Cortex of kidney (tissue), 1 donor: ENCODE measurements at places on chromosomes 7 and 10.

- no peak for DNase-seq
These were observed at the start of gene SEPHS1 for GRCh38 chr10:13348216-13349017. SEPHS1 (minus strand) TSS chr10:13348293; CDS start chr10:13344950, 3,343 bp downstream.

- DNase-seq: no peak
These were observed 45.0 kb downstream of the ZCCHC24 start for GRCh38 chr10:79400146-79401004.

DNA sequence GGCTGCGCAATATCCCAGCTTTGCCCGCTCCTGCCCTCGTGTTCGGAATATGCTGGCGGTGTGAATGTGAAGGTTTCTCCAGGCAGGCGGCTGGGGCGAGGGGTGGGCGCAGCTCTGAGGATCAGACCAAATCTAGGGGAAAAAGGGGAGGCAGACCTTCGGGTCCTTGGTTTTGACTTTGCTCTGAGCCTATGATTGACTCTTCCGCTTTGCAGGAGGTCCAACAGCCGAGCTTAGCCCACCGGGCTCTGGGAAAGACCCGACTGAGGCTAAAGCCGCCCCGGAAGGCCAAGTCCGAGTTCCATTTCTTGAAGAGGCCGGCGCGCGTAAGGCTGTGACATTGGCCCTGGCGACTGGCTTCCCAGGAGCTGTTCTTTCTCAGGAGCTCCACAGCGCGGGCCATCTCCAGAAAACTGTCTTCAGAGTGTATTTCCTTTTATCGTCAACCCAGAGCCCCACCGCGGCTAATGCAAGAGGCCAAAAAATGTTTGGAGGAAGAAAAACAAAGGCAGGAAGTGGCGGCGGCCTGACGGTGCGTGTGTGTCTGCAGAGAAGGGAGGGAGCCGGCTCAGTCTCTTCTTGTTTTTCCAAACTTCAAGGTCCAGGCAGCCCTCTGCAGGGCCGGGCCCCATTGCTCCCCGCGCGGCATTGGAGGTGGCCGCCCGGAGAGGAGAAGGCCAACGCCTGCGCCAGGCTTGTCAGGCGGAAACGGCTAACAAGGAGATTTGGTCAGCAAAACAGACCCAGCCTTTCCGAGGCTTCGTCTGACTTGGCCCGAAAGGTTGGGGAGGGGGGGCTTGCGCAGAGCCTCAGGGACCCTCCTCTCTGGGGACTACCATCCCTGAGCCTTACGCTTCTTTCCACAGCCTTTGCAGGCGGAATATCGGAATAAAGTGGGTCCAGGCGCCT, 3.6 kb upstream of the HOXA11 start:
- no peak for DNase-seq

DNA sequence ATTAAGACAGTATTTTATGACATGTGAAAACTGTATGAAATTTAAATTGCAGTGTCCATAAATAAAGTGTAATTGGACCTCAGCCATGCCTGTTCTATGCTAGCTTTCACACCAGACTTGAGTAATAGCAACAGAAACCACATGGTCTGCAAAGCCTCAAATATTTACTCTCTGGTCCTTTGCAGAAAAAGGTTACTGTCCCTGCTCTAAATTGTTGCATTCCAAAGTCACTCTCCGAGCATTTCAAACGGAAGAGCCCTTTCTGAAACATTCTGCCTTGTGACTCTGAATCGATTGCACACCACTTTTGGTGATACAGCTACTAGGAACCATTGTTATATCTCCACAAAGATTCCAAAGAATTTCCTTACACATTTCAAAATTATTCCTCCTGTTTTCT, 81.0 kb upstream of the STK17A start:
- no peak for DNase-seq

DNA sequence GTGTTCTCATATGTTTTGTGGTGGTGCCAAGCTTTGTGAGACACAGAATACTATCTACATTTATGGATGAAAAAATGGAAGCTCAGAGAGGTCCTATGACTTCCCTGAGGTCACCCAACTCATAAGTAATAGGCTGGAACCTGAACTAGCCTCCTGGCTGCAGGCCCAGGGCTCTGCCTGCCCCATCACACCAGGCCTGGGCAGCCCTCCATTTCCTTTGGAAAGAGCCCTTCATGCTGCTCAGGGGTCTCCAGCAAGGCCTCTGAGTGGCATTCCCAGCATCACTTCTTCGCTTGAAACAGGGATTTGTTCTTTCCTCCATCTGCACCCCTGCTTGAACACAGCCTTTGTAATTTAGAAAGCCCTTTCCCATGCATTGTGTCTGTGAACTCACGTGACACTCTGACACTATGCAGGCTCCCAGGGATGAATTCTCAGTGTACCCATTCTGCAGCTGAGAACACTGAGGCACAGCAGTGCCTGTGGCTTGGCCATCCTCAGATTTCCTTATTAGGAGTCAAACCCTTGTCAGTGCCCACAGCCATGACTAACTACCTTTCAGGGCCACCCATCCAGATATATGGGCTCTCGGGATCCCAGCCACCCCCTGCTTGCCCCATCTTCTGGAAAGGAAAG, 127.8 kb upstream of the PPIF start:
- DNase-seq: no peak

DNA sequence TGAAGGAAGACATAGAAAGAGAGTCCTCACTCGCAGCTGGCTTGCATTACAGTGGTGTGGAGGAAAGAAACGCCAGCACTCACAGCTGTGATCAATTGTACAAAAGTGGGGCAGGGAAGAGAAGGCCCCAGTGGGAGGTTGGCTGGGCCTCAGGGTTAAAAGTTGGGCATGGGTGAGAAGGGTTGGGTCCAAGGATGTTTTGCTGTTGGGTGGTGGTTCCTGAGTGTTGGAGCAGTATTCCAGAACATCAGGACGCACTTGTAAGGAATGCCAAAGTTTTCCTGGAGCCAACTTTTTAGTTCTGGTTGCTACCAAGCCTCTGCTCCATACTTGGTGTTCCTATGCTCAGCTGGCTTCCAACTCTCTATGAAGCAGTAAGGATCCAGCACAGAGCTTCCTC, 55.4 kb upstream of the MKRN1 start:
- no peak for DNase-seq

DNA sequence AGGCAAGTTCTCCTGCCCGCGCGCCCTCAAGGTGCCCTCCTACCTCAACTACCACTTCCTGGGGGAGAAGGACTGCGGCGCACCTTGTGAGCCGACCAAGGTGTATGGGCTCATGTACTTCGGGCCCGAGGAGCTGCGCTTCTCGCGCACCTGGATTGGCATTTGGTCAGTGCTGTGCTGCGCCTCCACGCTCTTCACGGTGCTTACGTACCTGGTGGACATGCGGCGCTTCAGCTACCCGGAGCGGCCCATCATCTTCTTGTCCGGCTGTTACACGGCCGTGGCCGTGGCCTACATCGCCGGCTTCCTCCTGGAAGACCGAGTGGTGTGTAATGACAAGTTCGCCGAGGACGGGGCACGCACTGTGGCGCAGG, 1.4 kb downstream of the FZD1 start:
- DNase-seq: no peak

- DNase-seq: no peak
These were observed 285.6 kb downstream of the PRPF18 start for GRCh38 chr10:13872411-13872810.

DNA sequence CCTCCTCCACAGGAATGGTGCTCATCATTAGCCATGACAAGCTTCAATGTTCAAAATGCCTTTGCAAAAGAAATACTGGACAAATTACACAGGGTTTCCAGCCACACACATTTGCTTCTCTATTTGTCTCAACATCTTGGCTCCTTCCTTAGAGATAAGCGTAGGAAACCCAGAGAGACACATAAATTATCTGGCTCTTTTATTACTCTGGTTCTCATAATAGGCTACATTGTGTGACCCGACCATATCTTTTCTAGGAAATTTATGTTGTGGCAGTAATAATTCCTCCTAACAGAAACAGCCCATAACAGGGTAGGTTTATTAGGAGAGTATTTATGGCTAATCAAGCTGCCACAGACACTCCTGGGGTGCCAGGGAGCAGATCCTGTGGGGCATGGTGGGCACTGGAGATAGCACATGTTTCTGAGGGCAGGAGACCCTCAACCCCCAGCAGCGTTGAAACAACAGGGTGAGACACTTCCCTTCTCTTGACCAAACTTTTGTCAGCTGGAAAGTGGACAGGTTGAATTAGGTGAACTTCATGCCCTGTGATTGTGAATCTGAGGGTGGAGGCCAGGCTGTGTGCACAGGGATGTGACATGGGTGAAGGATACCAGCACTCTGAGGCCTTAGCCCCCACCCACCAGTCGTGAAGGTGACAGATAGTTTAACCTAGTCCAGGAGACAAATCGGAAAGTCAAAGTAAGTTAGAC, 295.9 kb upstream of the ZNF32 start:
- no peak for DNase-seq

GRCh38 chr7:100119970-100120732, 717 bp downstream of the CNPY4 start:
- no peak for DNase-seq

DNA sequence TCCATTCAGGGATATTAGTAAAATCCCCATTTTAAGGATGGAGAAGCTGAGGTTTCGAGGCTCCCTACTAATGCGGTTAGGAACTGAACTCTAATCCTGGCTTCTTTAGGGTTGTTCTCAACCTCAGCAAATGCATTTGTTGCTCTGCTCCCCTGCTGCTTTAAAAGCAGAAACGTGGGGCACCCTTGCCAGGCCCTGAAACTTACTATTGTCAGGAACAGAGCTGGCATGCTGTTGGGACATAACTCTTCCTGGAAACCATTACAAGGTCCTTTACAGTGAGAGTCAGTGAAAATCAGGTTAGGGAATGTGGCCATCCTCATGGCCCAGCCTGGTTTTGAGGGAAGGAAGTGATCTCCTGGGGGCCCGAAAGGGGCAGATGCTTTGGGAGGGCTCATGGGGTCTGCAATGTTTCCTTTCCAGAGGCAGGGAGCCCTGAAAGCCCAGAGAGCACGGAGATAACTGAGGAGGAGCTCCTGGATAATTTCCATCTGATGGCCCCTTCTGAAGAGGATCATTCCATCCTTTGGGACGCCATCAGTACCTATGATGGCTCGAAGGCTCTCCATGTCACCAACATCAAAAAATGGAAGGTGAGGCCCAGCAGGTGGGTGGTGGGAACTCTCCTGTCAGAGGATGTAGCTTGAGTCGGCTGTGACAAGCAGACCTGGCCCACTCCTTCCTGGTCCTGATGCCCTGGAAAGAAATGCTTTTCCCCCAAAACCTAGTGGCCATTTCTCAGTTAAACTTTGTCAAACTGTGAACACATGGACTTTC, 2.0 kb downstream of the IGFBP1 start:
- DNase-seq: no peak

DNA sequence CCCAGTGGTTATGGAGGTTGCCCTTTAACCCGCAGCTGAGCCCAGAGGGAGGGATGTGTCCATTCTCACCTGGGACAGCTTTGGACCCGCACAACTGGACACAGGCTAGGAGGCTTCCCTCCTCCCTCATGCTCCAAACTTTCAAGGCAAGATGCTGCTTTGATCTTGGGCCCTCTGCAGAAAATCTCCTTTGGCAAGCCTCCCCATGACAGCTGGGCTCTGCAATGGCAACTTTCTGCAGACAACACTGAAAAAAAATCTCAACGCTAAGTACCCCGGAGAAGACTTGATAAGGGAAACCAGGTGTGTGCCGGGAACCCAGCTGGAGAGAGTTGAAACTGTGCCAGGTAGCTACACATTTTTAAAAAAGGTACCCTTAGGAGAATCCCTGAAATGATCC, 610.1 kb downstream of the LRMDA start:
- DNase-seq: no peak

- DNase-seq: no peak
These were observed 163.3 kb downstream of the USP6NL start for GRCh38 chr10:11448190-11448544.

DNA sequence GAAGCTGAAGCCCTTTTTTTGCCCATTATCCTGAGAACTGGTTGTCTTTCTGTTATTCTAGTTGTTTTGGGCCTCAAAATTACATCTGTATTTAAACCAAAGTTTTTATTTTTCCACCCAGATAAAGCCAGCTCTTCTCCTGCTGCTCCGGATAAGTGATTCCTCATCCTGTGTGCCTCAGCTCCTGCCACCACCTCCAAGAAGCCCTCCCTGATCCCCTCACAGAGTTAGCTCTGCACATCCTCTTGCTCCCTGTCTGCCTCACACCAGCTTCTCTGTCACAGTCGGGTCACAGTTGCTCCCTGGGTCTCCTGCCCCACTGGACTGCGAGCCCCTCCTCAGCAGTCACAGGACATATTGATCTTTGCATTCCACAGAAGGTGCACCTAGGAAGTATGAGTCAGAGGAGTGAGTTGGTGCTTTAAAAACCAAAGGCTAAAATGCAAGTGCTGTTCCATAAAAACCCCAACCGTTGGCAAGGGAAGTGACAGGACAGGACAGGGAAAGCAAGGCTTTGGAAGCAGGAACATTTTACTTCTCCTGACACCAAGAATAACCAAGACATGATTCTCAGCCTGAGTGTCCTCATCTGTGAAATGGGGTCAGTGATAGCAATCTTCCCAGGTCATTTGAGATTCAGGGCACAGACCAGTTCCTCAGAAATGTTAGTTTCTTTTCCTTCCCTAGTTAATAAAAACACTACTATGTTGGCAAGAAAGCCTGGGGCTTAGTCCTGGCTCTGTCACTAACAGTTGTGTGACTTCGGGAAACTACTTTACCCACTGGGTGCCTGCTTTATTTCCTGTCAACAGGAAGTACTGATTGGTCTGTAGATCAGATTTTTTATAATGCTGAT, 36.5 kb upstream of the EEPD1 start:
- DNase-seq: no peak

- DNase-seq: no peak
These were observed 32.0 kb upstream of the CFAP46 start for GRCh38 chr10:132974249-132974796.

GRCh38 chr10:78547905-78548304, 514.2 kb downstream of the RPS24 start:
- DNase-seq: no peak

DNA sequence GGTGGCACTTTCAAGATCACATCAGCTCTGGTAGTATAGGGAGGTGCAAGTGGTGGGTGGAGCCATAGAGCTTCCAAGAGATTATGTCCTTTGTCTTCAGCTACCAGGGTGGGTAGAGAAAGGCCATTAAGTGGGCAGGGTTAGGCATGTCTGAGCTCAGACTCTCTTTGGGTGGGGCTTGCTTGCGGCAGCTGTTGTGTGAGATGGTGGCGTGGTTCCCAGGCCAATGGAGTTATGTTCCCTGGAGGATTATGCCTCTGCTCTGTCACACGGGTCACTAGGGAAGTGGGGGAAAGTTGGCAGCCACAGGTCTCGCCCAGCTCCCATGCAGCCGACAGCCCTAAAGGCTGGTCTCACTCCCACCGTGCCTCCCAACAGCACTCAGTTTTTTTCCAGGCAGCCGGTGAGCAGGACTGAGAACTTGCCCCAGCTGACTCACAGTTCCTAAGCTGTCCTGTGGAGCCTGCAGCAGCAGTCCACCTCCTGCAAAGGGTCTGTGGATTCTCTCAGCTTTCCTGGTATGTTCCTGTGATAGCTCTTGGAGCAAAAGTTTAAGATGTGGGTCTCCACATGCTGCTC, 459.0 kb downstream of the SH2D4B start:
- DNase-seq: no peak

DNA sequence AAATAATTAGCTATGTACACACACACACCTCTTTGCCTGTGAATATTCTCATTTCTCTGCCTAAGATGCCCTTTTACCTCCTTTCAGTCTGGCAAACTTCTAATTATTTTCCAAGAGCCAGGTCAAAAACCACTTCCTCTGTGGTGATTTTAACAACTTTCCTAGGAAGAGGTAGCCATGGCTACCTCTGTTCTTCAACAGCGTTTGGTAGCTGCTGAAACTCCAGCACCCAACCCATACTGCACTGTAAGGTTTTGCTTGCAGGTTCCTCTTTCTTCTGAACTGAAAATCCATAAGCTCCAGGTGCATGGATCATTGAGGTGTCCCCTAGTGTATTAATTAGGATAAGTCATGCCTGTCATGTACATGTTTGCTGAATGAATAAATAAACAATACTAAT, 25.6 kb downstream of the NRCAM start:
- no peak for DNase-seq
